ENCODE measurements at places on chromosomes 12 and 14.
A peak's percentile ranks its signal among the peaks of the same experiment; 100 is the strongest.

DNA sequence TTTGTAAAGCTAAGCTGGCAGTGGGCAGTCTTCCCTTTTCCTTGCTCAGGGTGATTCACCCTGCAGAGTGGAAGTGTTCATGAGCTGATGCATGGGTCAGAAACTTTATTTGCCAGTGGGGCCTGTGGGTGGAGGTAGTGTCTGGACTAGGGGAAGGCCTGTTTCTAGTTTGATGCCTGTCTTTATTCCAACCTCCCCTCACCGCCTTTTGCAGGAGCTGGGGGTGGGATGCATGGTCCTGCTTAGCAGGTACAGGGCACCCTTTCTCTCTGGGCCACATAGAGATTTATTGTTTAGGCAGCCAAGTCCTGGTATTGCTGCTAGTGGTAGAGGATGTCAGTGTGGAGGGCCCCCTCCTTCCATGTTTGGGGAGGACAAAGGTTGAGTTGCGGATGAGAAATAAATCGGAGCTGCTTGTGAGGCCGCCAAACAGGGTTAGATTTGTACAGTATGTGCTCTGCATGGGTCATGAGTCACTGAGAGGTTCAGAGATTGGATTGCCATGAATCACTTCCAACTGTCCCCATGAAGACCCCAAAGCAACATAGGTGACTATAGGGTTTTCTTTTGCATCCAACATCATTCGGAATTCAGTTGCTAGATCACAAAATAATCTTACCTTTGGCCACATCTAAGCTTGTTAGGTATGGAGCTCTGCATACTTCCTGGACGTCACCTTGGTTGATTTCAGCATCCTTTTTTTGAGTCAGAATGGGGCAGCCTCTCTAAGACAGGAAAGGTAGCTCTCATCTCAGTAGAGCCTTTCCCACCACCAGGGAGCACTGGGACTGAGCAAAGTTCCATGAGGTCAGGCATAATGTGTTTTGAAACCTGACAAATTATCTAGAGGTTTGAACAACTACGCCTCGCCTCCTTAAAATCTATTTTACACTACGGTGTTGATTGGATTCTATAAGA is 8.8 kb downstream of the SMOC1 start:
- no peak overlapping the region for H3K27ac ChIP-seq
- no peaks in the 10 kb centered on the region for H3K36me3 ChIP-seq

DNA sequence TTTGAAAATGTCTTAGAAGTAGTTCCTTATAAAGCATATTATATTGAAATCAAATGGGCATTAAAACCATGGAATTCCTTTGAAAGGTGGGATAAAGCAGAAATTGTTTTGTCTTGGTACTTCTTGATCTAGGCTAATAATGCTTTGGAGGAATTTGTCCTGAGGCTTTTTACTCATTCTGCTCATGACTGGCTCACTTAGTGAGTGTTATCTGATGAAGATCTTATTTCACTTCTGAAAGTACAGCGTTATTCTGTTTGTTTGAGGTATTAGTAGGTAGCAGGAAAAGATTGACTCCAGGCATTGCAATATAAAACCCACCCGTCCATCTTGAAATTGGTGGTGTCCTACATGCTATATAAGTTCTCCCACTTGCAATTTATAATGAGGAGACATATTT is 5.5 kb downstream of the C12orf71 start:
- H3K4me3 ChIP-seq = no peak overlapping the region
- H3K27ac ChIP-seq = no peak overlapping the region
- DNase-seq = no peak
- peaks cover 13% of the 10 kb centered on the region for H3K4me1 ChIP-seq
- H3K27me3 ChIP-seq = no peaks in the 10 kb centered on the region

DNA sequence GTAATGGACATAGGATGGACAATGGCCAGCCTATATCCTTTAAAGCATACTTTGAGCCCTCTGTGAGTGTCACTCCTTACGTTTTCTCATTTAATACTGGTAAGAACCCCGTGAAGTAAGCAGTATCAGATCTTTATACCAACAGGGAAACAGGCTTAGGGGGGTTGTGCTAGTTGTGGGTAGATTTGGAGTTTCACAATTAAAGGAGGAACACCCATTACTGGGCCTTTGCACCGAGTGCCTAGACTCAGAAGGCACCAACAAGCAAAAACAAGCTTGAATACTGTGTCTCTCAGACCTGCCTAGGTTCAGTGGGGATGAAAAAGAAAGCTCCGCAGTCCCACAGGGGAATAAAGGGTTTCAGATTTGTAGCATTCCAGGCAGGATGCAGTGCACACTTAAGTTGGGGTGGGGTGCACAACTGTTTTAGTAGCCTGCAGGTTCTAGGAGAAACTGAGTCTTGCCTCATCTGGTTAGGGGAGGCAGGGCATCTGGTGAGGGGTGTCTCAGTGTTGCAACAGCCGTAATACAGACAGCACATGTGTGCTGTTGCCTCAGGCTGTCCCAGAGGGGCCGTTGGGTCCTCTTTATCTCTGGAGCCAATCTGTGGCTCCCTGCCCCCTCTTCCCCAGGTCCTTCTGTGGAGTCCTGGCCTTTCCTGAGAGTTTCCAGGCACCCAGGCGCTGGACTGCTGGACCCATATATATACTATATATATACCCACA is 51.2 kb downstream of the IRAK3 start:
- DNase-seq = no peak
- no peak overlapping the region for H3K4me3 ChIP-seq
- peaks cover 25% of the 10 kb centered on the region for H3K27me3 ChIP-seq
- H3K36me3 ChIP-seq = no peaks in the 10 kb centered on the region
- H3K27ac ChIP-seq = no peak overlapping the region

DNA sequence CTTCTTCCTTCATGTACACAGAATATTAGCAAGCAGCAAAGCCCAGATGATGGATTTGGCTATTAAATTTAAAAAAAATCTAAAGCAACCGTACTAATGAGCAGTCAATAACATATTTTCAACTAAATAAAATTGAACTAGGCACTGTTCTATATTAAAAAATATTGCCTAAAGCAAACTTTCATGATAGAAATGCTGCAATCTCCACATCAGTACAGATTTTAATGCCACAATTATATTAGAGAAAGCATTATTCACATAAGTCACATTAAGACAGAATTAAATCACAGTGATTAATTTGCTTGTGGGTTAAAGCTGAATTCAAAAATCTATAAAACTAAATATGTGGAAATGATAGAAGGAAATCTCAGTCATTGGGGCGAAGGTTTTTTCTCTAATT is 200.7 kb downstream of the KCNH5 start:
- no peak for DNase-seq
- H3K4me3 ChIP-seq = no peak overlapping the region
- no peaks in the 10 kb centered on the region for H3K27me3 ChIP-seq
- no peak overlapping the region for H3K27ac ChIP-seq
- no peaks in the 10 kb centered on the region for H3K4me1 ChIP-seq
- no peaks in the 10 kb centered on the region for H3K36me3 ChIP-seq

DNA sequence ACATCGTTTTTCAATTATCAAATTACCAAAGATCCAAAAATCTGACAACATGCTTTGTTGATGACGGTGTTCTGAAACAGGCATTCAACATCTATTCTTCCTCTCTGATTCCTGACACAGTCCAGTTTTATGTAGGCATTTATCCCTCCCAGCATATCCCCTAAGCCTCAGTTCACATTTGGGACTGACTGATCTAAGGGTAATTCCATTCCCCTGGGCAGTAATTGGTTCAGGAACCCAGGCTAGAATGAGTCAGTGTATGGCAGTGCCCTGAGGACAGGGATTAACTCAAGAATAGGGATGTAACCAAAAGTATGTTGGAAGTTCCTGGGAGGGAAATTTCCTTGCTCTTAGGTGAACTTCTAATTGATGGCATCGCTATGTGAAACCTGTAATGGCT is 10.3 kb upstream of the PCNX1 start:
- peaks cover 59% of the 10 kb centered on the region for H3K4me1 ChIP-seq
- H3K27ac ChIP-seq = no peak overlapping the region
- H3K36me3 ChIP-seq = peaks cover 5% of the 10 kb centered on the region

GRCh38 chr14:104036212-104036611 is 49.3 kb upstream of the ASPG start:
- DNase-seq = no peak
- H3K4me1 ChIP-seq = no peaks in the 10 kb centered on the region
- no peak overlapping the region for H3K27ac ChIP-seq
- no peak overlapping the region for H3K4me3 ChIP-seq
- H3K36me3 ChIP-seq = no peaks in the 10 kb centered on the region
- peaks cover 32% of the 10 kb centered on the region for H3K27me3 ChIP-seq

DNA sequence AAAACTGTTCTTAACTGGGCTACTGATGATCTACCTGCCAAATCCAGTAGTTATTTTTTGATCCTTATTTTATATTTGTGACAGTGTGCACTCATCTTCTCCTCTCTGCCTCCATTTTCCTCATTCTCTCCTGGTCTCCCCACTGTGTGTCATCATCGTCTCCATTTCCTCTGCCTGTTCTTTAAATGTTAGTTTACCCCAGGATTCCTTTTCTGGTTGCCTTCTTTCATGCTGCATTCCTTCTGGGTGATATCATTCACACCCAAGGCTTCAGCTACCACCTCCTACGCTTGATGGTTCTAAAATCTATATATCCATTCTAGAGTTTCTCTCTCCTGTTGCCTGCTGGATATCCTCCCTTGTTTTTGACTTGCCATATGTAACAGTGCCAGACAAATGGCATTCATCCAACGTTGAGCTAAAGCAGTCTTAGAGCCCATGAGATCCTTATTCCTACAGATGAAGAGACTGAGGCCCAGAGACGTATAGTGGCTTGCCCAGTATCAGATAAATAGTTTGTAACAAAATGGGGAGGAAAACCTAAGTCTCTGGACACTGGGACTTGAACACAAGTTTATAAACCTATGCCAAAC is 109.5 kb downstream of the DIP2B start:
- H3K27me3 ChIP-seq = no peaks in the 10 kb centered on the region
- no peaks in the 10 kb centered on the region for H3K36me3 ChIP-seq
- no peak overlapping the region for H3K27ac ChIP-seq
- H3K4me1 ChIP-seq = no peaks in the 10 kb centered on the region
- H3K4me3 ChIP-seq = no peak overlapping the region

GRCh38 chr12:75177997-75178396 is 31.6 kb downstream of the KCNC2 start:
- no peaks in the 10 kb centered on the region for H3K36me3 ChIP-seq
- H3K27me3 ChIP-seq = peaks cover 2% of the 10 kb centered on the region
- no peak overlapping the region for H3K27ac ChIP-seq
- DNase-seq = no peak
- no peaks in the 10 kb centered on the region for H3K4me1 ChIP-seq

GRCh38 chr14:50038398-50039119 is 77.8 kb downstream of the VCPKMT start:
- H3K27ac ChIP-seq = peak overlapping the region; percentile 98
- H3K4me3 ChIP-seq = peak overlapping the region; percentile 79
- H3K4me1 ChIP-seq = peaks cover 83% of the 10 kb centered on the region
- H3K36me3 ChIP-seq = peaks cover 45% of the 10 kb centered on the region
- DNase-seq = peak; percentile 70
- no peaks in the 10 kb centered on the region for H3K27me3 ChIP-seq

GRCh38 chr14:100438678-100439592 is 115.8 kb downstream of the SLC25A47 start:
- H3K36me3 ChIP-seq = no peaks in the 10 kb centered on the region
- H3K4me1 ChIP-seq = peaks cover 35% of the 10 kb centered on the region
- no peaks in the 10 kb centered on the region for H3K27me3 ChIP-seq
- H3K4me3 ChIP-seq = no peak overlapping the region
- DNase-seq = no peak

DNA sequence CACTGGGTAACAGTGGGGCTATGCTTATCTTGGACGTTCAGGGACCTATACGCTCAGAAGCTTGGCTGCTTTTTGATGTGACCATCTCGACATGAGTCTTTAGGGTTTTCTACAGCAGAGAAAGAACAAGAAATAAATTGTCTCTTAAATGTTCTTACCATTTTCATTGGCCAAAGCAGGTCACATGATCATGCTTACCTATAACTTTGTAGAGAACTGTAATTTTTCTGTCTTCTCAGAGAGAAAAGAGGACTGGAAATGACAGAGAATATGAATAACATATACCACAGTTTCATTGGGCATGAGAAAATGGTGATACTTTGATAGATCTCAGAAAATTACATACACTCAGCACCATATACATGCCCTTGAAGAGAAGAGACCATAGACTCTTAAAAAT is 390.9 kb downstream of the NRXN3 start:
- DNase-seq = no peak
- H3K4me1 ChIP-seq = no peaks in the 10 kb centered on the region
- no peak overlapping the region for H3K27ac ChIP-seq
- H3K4me3 ChIP-seq = no peak overlapping the region
- H3K27me3 ChIP-seq = no peaks in the 10 kb centered on the region
- H3K36me3 ChIP-seq = no peaks in the 10 kb centered on the region

- no peaks in the 10 kb centered on the region for H3K27me3 ChIP-seq
- DNase-seq = no peak
- no peaks in the 10 kb centered on the region for H3K4me1 ChIP-seq
- no peaks in the 10 kb centered on the region for H3K36me3 ChIP-seq
These were observed 605.2 kb downstream of the GALC start for GRCh38 chr14:87387806-87388205.

DNA sequence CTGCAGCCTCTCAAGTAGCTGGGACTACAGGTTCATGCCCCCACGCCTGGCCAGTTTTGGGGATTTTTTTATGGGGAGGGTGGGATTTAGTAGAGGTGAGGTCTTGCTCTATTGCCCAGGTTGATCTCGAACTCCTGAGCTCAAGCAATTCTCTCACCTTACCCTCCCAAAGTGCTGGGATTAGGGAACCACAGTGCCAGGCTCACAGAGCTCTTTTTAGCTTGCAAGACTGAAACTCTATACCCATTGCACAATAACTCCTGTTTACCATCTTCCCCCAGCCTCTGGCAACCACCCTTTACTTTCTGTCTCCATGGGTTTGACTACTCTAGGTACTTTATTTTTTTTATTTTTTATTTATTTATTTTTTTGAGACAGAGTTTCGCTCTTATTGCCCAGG is 25.7 kb upstream of the CDK17 start:
- DNase-seq = no peak
- H3K27ac ChIP-seq = peak overlapping the region; percentile 36
- peaks cover 8% of the 10 kb centered on the region for H3K27me3 ChIP-seq
- H3K4me3 ChIP-seq = no peak overlapping the region
- peaks cover 3% of the 10 kb centered on the region for H3K36me3 ChIP-seq

DNA sequence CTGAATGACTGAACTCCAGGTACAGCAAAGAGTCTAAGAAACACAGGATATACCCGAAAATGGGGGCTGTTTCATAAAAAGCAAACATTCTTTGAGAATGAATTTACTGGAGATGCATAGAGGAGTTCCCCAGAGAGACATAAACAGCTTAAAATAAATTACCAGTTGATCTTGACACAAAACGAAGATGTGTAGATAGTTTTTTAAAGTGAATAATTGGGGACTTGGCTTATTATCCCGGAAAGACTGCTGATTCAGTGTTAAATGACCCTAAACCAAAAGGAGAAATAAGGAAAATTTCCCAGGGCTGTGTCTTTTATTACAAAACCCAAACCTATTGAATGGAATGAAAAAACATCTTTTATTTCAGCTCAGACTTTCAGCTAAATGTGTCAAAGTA is 1052.8 kb upstream of the TMEM132C start:
- H3K4me3 ChIP-seq = no peak overlapping the region
- no peaks in the 10 kb centered on the region for H3K36me3 ChIP-seq
- H3K27me3 ChIP-seq = no peaks in the 10 kb centered on the region

DNA sequence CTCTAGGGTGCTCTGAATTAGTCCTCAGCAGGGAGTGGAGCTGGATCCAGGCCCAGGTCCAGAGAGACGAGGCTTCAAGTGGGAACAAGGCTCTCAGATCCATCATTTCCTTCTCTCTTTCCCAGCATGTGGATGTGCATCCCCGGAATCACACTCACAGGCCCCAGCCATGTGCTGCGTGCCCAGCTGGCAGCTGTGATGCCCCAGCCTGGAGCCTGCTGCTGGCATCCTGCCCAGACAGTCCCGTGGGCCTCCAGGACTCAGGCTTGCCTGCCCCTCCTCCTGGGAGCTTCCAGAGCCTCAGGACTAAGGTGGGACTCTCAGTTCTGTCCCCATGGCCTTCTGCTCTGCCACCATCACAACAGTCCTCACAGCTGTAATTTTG is 6.2 kb upstream of the KRT84 start:
- no peaks in the 10 kb centered on the region for H3K4me1 ChIP-seq
- H3K4me3 ChIP-seq = no peak overlapping the region
- H3K27ac ChIP-seq = no peak overlapping the region
- no peaks in the 10 kb centered on the region for H3K36me3 ChIP-seq

Data from activated CD4-positive, alpha-beta memory T cell treated with anti-CD3 and anti-CD28 coated beads, Interleukin-2, amount 10 ng/mL, durations not matched to agents 7 days and 5 days (primary cell).